Osteocyte (in vitro differentiated cells): ENCODE measurements at places on chromosomes 5 and 9.

GRCh38 chr9:114289106-114289505 is 33.8 kb upstream of the ORM1 start:
- H3K36me3 ChIP-seq = peaks cover 26% of the 10 kb centered on the region
- peaks cover 44% of the 10 kb centered on the region for H3K4me1 ChIP-seq

DNA sequence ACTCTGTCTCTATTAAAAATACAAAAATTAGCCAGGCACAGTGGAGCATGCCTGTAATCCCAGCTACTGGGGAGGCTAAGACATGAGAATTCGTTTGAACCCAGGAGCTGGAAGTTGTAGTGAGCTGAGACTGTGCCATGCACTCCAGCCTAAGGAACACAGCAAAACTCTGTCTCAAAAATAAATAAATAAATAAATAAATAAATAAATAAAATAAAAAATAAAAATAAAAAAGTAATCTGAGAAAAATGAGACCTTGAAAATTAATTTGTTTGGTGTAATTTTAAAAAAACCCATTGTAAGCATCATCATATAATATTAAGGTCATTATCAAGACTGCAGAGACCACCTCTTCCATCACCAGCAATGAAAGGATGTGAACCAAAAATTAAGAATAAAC is 997.1 kb downstream of the CDH18 start:
- H3K36me3 ChIP-seq = no peaks in the 10 kb centered on the region
- no peak for DNase-seq
- H3K27me3 ChIP-seq = no peaks in the 10 kb centered on the region
- H3K4me1 ChIP-seq = no peaks in the 10 kb centered on the region
- no peak overlapping the region for H3K27ac ChIP-seq

- peaks cover 18% of the 10 kb centered on the region for H3K4me1 ChIP-seq
- no peaks in the 10 kb centered on the region for H3K36me3 ChIP-seq
- no peak overlapping the region for H3K4me3 ChIP-seq
These were observed 410.9 kb upstream of the TRPC7 start for GRCh38 chr5:136776022-136776927.

GRCh38 chr5:146662229-146662628 is 146.2 kb upstream of the GPR151 start:
- H3K4me1 ChIP-seq = no peaks in the 10 kb centered on the region
- DNase-seq = no peak
- H3K4me3 ChIP-seq = no peak overlapping the region

- H3K4me1 ChIP-seq = no peaks in the 10 kb centered on the region
- no peak overlapping the region for H3K27ac ChIP-seq
- H3K27me3 ChIP-seq = peaks cover 19% of the 10 kb centered on the region
- no peaks in the 10 kb centered on the region for H3K36me3 ChIP-seq
These were observed 151.1 kb upstream of the APC start for GRCh38 chr5:112586596-112587062.

DNA sequence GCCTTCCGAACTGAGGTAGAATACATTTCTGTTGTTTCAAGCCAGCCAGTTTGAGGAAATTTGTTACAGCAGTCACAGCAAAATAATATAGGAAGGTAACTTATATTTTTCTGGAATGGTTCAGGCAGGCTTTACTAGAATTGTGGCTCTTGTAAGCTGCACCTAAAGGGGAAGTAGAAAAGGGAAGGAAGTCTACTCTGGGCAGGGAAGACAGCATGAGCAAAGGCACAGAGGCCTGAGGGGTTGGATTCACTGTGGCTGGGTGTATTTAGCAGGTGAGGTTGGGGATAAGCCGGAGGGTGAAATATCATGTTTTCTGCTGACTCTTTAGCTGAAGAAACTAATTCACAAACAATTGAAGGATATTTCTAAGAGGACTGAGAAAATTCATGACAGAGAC is 183.5 kb downstream of the GAS1 start:
- H3K27me3 ChIP-seq = no peaks in the 10 kb centered on the region
- no peak overlapping the region for H3K27ac ChIP-seq
- no peaks in the 10 kb centered on the region for H3K36me3 ChIP-seq
- DNase-seq = no peak
- peaks cover 19% of the 10 kb centered on the region for H3K4me1 ChIP-seq

DNA sequence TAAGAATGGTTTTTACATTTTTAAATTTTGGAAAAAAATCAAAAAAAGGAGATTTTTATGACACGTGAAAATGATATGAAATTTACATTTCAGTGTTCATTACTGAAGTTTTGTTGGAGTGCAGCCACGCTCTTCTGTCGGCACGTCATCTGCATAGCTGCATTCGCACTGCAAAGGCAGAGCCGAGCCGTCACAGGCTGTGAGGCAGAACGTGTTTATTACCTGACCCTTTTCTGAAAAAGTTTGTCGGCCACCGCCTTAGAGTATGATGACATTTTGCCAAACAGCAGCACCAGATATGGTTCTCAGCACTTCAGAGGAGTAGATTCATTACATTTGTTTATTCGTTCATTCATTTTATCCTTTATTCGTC is 24.1 kb downstream of the HRH2 start:
- no peak overlapping the region for H3K4me3 ChIP-seq
- no peak for DNase-seq
- H3K27ac ChIP-seq = no peak overlapping the region
- no peaks in the 10 kb centered on the region for H3K36me3 ChIP-seq
- no peaks in the 10 kb centered on the region for H3K4me1 ChIP-seq

DNA sequence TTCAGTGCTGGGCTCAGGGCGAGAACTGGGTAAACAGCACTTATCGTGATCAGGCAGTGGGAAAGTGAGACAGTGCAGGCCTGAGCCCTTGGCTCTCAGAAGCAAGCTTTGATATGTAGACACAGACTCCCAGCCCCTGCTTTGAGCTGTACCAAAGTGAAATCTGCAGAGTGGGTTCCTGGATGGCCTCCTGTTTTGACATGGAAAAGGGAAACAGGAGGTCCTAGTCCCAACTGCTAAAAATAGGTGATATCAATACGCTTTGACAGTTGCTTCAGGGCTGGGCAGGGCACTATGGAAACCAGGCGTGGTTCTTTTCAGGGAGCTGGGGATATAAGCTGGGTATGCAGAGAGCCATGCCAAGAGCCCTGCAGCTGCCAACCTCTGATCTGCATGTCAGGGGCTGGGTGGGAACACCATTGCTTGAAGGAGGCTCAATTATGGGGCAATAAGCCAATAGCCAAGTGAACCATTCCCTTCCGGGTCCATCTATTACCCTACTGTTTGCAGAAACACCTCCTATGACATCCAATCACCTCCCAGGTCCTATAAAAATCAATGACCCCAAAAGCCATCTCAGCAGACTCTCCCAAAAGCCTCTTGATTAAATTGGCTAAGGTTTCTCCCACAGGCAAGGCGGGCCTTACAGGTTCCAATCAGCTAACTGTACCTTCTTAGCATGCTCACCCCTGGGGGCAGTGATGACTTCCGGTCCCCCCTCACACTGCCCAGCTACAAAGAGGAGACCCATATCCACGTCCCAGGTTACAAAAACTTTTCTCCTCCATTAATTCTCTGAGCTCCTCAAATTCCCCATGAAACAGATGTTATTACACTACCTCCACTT is 45.8 kb downstream of the EPB41L4B start:
- DNase-seq = no peak
- peaks cover 10% of the 10 kb centered on the region for H3K36me3 ChIP-seq
- peaks cover 8% of the 10 kb centered on the region for H3K4me1 ChIP-seq
- no peaks in the 10 kb centered on the region for H3K27me3 ChIP-seq
- H3K4me3 ChIP-seq = no peak overlapping the region

- no peaks in the 10 kb centered on the region for H3K27me3 ChIP-seq
- H3K4me3 ChIP-seq = no peak overlapping the region
- peak overlapping the region; percentile 23 for H3K27ac ChIP-seq
- DNase-seq = no peak
- peaks cover 3% of the 10 kb centered on the region for H3K36me3 ChIP-seq
These were observed 12.4 kb downstream of the CEL start for GRCh38 chr9:133074111-133074651.

DNA sequence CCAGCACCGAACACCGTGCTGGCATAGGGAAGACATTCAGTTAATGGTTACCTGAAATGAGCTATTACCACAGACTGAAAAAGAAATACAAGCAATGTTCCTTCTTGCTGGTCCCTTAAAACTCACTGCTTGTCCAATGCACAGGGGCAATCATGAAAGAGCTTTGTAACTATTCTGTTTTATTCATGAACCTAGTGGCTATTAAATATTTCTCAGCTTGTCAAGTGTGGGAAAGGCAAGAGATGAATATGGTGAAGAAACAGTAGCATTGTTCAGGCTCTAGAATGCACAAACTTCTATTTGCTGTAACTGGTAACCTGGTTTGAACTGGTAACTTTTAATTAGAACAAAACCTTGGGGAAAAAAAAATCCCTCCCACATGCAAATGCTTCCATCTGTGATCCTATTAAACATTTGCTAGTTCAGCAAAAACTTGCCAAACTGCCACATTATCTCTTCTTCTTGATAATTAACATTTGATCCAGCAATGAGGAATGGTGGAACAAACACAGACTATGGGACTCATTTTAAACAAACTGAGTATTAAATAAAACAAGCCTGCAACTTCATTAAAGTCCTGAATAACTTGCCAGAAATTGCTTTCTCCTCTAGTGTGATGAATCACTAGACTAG is 36.1 kb downstream of the YIPF5 start:
- no peak overlapping the region for H3K27ac ChIP-seq
- no peak for DNase-seq
- no peaks in the 10 kb centered on the region for H3K27me3 ChIP-seq
- H3K4me3 ChIP-seq = no peak overlapping the region
- H3K4me1 ChIP-seq = peaks cover 6% of the 10 kb centered on the region

GRCh38 chr9:21317956-21318923 is 13.1 kb upstream of the IFNA5 start:
- H3K36me3 ChIP-seq = peaks cover 11% of the 10 kb centered on the region
- H3K27me3 ChIP-seq = peaks cover 29% of the 10 kb centered on the region
- H3K4me1 ChIP-seq = peaks cover 4% of the 10 kb centered on the region
- no peak overlapping the region for H3K4me3 ChIP-seq
- no peak for DNase-seq

DNA sequence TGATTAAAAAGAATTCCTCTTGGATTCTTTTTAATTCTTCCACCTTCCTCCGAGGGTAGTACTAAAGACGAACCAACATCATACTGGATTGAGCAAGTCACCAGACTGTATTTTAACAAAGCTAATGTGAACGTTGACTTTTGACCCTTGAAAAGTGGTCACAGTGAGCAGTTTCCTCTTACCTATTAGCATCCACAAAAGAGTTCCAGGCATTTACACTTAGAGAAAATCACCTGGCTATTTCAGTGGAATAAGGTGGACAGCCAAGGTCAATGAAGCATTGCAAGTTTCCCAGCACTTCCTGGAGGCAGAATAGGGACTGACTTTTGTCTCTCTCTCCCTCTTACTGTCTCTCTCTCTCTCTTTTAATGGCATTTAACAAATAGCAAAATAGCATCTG is 145.1 kb upstream of the DAB2 start:
- H3K27me3 ChIP-seq = peaks cover 13% of the 10 kb centered on the region
- H3K36me3 ChIP-seq = peaks cover 3% of the 10 kb centered on the region

GRCh38 chr9:2764353-2764752 is 47.0 kb downstream of the KCNV2 start:
- no peak for DNase-seq
- H3K27ac ChIP-seq = no peak overlapping the region
- H3K27me3 ChIP-seq = no peaks in the 10 kb centered on the region

- peak overlapping the region; percentile 55 for H3K4me3 ChIP-seq
- peaks cover 63% of the 10 kb centered on the region for H3K4me1 ChIP-seq
- DNase-seq = peak; percentile 93
These were observed 68.2 kb downstream of the LRSAM1 start for GRCh38 chr9:127519301-127520166.

DNA sequence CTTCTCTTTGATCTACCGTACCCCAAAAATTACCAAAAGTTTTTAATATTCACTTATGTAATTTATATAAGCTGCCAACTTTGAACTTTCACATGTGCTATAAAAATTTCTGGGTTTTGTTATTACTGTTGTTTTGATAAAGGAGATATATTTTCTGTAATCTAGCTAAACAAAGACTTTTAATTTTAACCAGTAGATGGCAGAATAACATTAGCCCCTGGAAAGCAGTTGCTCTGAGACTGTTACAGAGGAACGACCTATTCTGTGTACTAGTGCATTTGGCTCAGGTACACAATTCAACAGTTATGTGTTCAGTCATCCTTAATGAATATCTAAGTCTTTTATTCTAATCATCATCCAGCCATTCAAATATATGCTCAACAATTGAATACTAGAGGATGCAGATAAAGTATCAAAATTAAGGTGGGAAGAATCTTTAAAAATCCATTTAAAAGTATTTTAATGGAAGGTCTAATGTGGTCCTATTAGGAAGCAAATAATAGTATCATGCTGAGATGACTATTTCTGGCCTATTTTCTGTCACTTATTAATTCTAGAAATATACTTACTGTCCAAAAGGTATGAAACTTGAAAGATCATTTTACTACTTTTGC is 8.6 kb downstream of the KLHL9 start:
- H3K27ac ChIP-seq = no peak overlapping the region
- no peaks in the 10 kb centered on the region for H3K27me3 ChIP-seq
- H3K4me1 ChIP-seq = peaks cover 34% of the 10 kb centered on the region

DNA sequence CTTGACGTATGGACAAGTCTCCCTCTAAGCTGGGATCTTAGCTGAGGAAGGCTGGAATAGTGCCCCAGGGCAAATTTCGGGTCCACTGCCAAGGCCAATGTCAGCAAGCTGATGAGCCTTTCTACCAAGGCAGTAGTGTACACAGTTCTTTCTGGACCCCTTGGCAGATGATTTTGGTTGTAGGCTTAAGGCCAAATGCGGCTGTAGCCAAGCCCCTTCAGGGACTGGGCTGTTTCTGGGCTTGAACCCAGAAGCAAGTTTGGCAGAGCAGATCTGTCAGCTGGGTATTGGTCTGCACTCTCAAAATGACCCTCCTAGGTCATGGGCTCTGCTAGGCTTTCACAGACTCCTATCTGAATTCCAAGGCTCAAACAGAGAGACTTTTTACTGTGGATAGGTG is 121.6 kb downstream of the ADAMTSL1 start:
- H3K27me3 ChIP-seq = no peaks in the 10 kb centered on the region
- H3K36me3 ChIP-seq = peaks cover 5% of the 10 kb centered on the region
- no peaks in the 10 kb centered on the region for H3K4me1 ChIP-seq
- no peak overlapping the region for H3K4me3 ChIP-seq
- DNase-seq = no peak

- no peak for DNase-seq
- H3K27me3 ChIP-seq = peaks cover 3% of the 10 kb centered on the region
- peaks cover 10% of the 10 kb centered on the region for H3K4me1 ChIP-seq
- no peak overlapping the region for H3K27ac ChIP-seq
These were observed 155.4 kb upstream of the MAP3K1 start for GRCh38 chr5:56659971-56660370.
